ENCODE measurements at places on chromosomes 4 and X.

DNA sequence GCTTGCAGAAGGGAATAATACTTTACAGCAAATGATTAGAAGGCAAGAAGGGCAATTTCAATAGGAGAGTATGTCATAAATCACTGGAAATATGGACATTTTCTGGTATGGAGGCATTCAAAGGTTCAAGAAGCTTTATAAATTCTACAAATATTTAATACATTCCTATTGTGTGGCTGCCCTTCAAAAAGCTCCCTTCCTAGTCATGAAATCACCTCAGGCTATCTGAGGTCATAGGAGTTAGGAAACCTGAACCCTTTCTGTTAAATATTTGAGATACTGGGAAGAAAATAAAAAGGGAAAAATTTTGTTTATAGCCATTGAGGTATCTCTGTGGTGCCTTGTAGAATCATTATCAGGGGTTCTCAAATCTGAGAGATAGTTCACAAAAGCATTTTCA is 316.8 kb upstream of the EMCN start:
- DNase-seq = no peak

DNA sequence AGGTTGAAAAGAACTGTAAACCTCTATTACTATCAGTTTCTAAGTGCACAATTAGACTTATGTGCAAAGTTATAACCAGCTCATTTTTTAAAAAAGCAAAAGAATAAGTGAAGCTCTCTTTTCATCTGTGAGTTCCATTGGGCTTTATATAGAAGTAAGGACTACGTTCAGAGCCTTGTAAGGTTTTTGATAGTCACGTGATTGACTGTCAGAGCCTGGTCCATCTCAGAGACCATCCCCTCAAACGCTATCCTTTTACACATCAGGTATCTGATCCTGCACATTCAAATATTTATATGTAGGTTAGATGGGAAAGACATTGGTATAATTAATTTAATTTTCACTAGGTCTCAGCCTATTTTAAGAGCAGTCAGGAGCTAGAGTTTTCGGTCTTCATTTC is 279.3 kb downstream of the INPP4B start:
- DNase-seq = peak; percentile 47

DNA sequence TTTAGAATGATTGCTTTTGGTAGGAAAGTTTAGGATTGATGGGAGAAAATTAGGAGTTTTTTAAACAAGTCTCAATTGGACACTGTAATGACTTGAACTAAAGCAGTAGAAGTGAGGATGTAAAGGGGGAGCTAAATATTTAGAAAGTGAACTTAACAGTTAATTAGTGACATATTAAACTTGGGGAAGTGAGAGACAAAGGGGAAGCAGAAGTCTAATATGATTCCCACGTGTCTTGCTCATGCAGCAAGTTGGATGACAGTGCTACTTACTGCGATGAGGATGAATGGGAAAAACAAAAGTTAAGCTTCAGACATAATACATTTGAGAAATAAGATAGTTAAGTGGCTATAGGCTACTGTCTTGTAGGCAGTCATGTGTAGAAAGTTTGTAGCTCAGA is 110.4 kb downstream of the RPA4 start:
- no peak for DNase-seq

- no peak for DNase-seq
Measured at GRCh38 chr4:101806914-101807313, 16.4 kb downstream of the BANK1 start.

DNA sequence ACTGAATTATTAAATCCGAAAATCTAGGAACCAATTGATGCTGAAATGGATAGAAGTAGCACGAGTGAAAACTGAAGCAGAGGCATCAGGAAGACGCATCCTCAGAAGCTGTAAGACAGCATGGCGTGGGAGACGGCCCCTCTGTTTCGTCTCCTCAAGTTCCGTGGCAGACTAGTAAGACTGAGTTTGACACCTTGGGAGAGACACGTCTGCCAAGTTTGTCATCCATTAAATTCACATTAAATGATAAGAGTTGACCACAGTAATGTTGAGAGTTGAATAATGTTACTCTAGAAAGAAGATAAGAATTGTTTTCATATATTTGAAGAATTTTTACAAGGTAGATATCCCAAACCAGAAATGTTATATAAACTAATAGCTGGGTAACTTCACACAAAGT is 736.1 kb upstream of the FRG1 start:
- no peak for DNase-seq

- no peak for DNase-seq
Measured at GRCh38 chr4:11640584-11640983, 211.9 kb upstream of the HS3ST1 start.

GRCh38 chr4:109026588-109026987 is 263.7 kb upstream of the ETNPPL start:
- no peak for DNase-seq

GRCh38 chrX:31057691-31058090 is 14.2 kb downstream of the FTHL17 start:
- peak; percentile 84 for DNase-seq

- DNase-seq = no peak
Measured at GRCh38 chr4:114945616-114946015, 167.8 kb downstream of the NDST4 start.

DNA sequence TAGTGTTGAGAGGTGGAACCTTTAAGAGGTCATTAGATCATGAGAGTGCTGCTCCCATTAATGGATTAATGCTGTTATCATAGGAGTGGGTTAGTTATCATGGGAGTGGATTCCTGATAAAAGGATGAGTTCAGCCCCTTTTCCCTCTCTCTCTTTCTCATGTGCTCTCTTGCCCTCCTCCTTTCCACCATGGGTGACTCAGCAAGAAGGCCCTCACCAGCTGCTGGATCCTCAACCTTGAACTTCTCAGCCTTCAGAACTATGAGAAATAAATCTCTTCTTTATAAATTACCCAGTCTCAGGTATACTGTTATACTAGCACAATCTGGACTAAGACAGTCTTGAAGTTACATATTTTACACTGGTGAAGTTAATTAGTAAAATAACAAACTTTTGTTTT is 10.0 kb upstream of the CDKL5 start:
- DNase-seq = no peak

- DNase-seq = no peak
Measured at GRCh38 chr4:3186609-3187008, 62.4 kb upstream of the MSANTD1 start.

DNA sequence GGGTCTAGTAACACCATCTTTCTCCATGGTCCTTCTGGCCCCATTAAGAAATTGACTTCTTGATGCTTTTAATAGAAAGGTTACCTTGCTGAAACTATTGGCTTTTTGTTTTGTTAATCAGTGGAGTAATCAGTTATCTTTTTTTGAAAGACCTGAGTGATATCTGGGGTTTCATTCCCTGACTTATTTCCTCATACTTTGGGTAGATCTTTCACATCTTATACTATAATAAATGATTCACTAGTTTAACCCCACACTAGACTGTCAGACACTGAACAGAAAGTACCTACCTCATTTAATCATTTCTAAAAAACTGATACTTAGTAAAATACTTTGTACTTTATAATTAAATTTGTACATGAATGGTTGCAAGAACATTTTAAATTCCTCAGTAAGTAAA is 1021.1 kb downstream of the STIM2 start:
- DNase-seq = no peak

GRCh38 chr4:164056426-164057142 is 562.1 kb downstream of the TMA16 start:
- no peak for DNase-seq

DNA sequence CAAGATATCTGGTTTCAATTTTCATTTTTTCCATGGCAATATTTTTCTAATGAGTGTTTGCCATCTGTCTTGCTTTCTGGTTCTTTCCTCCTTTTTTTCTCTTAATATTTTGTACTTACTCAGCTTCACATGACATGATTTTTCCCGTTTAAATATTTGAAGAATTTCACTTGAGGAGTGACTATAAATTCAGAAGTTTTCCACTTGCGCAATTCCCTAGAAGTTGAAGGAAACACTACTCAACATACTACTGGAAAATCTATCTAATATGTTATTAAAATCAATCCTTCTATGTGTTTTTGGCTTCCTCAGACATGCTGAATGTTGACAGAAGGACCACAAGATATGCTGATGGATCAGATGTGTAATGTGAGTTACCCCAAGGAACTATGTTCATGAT is 36.8 kb upstream of the BANK1 start:
- no peak for DNase-seq

GRCh38 chr4:77073106-77073809 is 2.5 kb downstream of the CCNI start:
- DNase-seq = no peak

- peak; percentile 82 for DNase-seq
Measured at GRCh38 chr4:88382621-88383020, 4.0 kb downstream of the HERC6 start.

GRCh38 chrX:66833426-66833825 is 194.5 kb upstream of the EDA2R start:
- DNase-seq = peak; percentile 64
